ENCODE measurements at places on chromosomes 1 and 21.

DNA sequence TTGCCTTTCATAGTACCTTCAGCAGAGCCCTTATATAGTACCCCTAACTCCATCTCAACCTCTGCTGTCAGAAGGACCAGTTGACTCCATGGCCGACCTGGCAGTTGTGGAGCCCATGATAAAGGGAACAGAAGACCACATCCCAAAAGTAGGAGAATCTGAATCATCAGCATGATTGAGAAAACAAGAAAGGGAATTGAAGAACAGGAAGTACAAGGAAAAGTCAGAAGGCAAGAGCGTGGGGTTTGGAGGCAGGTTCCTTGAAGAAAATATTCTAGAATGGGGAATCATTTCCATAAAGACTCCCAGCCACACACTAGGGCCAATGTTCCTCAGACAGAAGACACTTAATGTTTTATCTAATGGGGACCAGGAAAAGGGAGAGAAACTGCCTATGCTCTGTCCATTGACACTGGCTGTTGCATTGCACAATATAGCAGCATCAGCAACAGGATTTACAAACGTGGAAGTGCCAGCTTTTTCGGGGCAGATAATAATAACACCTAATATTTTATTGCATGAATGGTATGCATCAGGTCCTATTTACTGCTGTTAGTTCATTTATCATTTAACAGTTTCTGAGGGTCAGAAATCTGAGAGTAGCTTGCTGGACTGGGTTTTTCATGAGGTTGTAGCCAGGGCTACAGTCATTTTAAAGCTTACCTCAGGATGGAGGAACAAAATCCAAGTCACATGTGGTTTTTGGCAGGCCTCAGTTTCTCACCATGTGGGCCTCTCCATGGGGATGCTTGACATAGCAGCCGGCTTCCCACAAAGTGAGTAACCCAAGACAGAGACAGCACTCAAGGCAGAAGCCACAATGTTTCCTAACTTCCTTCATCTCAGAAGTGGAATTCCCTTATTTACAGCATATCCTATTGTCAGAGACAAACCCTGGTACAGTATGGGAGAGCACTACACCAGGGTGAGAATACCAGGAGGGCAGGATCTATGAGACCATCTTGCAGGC, 483.4 kb downstream of the PLPP3 start:
- no peak for DNase-seq

DNA sequence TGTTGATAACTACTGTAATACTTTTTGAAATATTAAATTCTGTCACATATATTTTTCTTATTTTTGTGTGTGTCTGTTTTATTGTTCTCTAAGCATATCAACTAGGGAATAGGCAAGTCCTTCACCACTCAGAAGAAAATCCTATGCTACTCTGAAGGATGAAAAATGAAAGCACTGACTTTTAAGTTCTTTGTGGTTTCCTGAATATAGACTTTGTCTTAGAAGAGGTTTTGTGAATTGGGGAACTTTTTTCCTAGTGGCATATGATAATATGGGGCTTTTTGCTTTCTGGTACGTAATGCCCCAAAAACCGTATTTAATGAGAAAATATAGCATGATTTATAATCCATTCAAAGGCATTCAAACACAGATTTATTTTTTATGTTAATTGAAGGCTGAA, 136.0 kb downstream of the SNX7 start:
- DNase-seq = no peak

GRCh38 chr1:222618880-222619596, 1.1 kb downstream of the MIA3 start:
- peak; percentile 58 for DNase-seq

- DNase-seq = no peak
These were observed 77.7 kb downstream of the MAP3K7CL start for GRCh38 chr21:29208044-29208681.

GRCh38 chr1:164577291-164577690, 18.3 kb downstream of the PBX1 start:
- no peak for DNase-seq
